Calu3 (cell line): ENCODE measurements at places on chromosomes 4 and X. TPM values are rescaled to one million over a fixed set of nuclear protein-coding genes. Genes with fewer than 3 reads are reported as not detected.

GRCh38 chrX:13387666-13388494 lies 68.0 kb upstream of the ATXN3L start:
- H3K36me3 ChIP-seq = no peaks in the 10 kb centered on the region
- H3K27ac ChIP-seq = no peak overlapping the region
- H3K4me1 ChIP-seq = peaks cover 14% of the 10 kb centered on the region
- H3K4me3 ChIP-seq = no peak overlapping the region
- H3K27me3 ChIP-seq = no peaks in the 10 kb centered on the region

- peaks cover 2% of the 10 kb centered on the region for H3K4me1 ChIP-seq
- H3K27me3 ChIP-seq = no peaks in the 10 kb centered on the region
- no peaks in the 10 kb centered on the region for H3K36me3 ChIP-seq
- H3K4me3 ChIP-seq = no peak overlapping the region
- H3K27ac ChIP-seq = no peak overlapping the region
Observed at GRCh38 chrX:20309806-20310205, 43.1 kb upstream of the RPS6KA3 start.

DNA sequence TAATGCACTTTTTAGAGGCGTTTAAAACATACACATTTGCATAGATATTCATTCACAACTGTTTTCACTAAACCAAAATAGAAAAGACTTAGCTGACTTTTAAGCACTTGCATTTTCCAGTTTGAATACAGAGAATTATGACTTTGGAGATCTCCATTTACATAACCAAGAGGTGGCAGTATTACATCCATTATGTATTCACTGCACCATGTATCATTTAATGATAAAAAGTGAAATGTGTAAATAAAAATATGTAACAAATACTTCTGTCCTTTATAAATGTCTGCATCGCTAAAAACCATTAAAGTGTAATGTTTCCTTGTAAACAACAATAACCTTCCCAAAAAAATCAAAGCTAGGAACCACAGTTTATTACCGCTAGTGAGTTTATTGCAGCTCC lies 413.2 kb downstream of the FGF13 start:
- no peaks in the 10 kb centered on the region for H3K4me1 ChIP-seq
- H3K27me3 ChIP-seq = no peaks in the 10 kb centered on the region
- no peak overlapping the region for H3K4me3 ChIP-seq
- H3K27ac ChIP-seq = no peak overlapping the region
- DNase-seq = no peak
- no peaks in the 10 kb centered on the region for H3K36me3 ChIP-seq

DNA sequence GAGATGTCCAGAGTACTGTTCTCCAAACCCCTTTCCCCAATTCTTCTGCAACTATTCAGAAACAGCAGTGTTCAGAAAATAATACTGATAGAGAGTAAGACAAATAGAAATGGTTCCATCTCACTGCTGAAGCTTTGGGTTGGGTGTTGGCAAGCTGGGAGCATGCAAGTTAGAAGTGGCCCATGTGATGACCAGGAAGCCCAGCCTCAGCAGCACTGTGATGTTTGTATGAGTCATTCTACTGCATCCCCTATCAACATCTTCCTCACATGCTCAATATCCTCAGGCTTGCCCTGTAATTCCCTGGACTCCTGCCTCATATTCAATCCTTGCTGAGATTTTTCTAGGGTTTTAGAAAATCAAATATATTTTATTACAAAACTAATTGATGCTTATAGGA lies 96.5 kb downstream of the CHRDL1 start:
- H3K27ac ChIP-seq = no peak overlapping the region
- no peak for DNase-seq
- H3K27me3 ChIP-seq = peaks cover 52% of the 10 kb centered on the region
- H3K4me3 ChIP-seq = no peak overlapping the region
- H3K4me1 ChIP-seq = no peaks in the 10 kb centered on the region
- H3K36me3 ChIP-seq = no peaks in the 10 kb centered on the region

- H3K27ac ChIP-seq = no peak overlapping the region
- DNase-seq = no peak
- H3K36me3 ChIP-seq = no peaks in the 10 kb centered on the region
- no peak overlapping the region for H3K4me3 ChIP-seq
- no peaks in the 10 kb centered on the region for H3K27me3 ChIP-seq
Observed at GRCh38 chrX:115408771-115409400, 119.4 kb downstream of the LUZP4 start.

DNA sequence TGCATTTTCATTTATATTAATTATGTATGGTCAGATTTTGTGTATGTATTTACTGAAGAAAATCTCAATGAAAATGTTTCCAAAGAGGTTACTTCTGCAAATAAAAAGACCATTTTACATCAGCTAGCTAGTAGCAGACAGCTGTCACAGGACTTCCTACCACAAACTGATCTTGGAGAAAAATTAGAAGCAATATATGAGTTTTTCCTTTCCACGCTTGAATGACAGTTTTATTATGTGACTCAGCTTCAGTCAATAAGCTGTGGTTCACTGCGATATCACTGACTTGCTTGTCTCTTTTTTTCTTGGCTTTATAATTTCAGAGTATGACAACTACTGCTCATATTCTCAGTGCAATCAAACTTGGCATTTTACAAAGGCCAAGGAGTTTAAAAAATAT lies 787.4 kb upstream of the GALNTL6 start:
- DNase-seq = no peak
- no peaks in the 10 kb centered on the region for H3K27me3 ChIP-seq
- H3K4me1 ChIP-seq = no peaks in the 10 kb centered on the region
- H3K4me3 ChIP-seq = no peak overlapping the region
- no peak overlapping the region for H3K27ac ChIP-seq

- DNase-seq = no peak
- no peaks in the 10 kb centered on the region for H3K4me1 ChIP-seq
- no peaks in the 10 kb centered on the region for H3K27me3 ChIP-seq
- no peak overlapping the region for H3K27ac ChIP-seq
Observed at GRCh38 chrX:111560801-111561200, 49.4 kb downstream of the SERTM2 start.

DNA sequence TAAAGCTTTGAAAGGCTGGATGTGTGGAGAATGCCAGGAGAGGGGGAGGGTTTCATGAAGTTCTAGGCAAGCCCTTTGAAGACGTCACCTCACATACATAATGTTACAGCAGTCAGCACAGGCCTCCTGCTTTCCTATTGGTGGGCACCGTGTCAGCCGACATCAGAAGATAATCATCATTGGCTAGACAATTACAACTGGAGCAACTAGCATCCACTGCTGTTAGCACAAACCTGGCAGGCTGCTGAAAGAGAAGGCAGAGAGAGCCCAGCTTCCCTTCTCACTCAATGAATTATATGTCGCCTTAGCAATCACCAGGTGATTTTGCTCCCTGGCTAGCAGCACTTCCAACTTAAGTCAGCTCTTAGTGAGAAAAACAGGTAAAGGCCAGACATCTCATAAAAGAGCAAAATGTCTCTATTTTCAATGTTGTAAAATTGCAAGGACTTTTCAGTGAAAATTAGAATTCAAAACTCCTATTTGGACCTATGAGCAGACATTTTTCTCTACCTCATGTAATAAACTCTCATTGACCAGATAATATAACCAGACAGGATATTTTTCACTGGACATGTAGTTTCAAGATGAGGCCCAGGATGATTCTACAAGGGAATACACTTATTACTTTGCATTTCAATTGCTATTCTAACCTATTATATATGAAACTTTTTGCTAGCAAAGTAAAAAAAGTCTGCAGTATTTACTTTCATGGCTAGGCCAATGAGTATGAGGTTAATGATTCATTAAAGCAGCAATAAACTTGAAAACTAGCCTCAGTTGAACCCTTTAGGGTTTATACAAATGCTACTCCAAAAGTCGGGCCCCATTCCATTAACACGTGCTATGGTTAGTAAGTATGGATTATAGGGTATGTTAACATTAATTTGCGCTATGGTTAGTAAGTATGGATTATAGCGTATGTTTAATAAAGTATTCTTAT lies 4.3 kb downstream of the ELOVL6 start:
- peaks cover 27% of the 10 kb centered on the region for H3K4me1 ChIP-seq
- H3K27ac ChIP-seq = no peak overlapping the region
- peaks cover 37% of the 10 kb centered on the region for H3K36me3 ChIP-seq
- H3K4me3 ChIP-seq = no peak overlapping the region
- DNase-seq = peak; percentile 16

Gene AFM
- total RNA-seq = not detected in 2 replicates

Gene POU3F4
- not detected in 2 replicates for total RNA-seq

Gene DRP2
- 0.39 and 0.66 TPM in 2 replicates for total RNA-seq
